Memory B cell (primary cell): ENCODE measurements at places on chromosomes 11 and 22.
A peak's percentile ranks its signal among the peaks of the same experiment; 100 is the strongest.

GRCh38 chr22:46638601-46639431 lies 18.6 kb downstream of the GRAMD4 start:
- no peak for DNase-seq

GRCh38 chr11:17697175-17697949 lies 22.0 kb upstream of the MYOD1 start:
- no peak for DNase-seq

DNA sequence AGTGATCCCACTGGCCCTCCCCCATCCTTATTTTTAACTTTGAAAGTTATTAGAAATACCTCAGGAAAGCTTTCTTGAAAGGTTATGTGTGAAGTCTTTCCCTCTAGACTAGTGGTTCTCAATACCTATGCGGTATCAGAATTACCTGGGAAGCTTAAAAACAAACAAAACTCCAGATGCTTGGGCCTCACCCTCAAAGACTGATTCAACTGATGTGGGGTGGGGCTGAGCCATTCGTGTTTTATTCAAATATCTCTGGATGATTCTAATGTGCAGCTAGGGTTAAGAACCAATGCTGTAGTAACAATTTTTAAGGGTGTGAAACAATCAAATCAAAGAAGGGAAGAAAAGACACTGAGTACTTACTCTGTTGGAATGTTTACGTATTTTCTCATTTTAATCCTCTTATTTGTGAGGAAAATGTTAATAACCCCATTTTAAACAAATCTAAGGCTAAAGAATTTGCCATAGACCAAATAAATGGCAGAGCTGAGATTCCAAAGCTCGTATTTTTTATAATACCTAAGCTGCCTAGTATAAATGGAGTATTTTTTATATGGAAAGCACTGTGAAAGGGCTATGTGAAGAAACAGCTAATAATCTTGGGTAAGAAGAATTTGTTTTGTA lies 47.6 kb downstream of the PLEKHB1 start:
- no peak for DNase-seq

DNA sequence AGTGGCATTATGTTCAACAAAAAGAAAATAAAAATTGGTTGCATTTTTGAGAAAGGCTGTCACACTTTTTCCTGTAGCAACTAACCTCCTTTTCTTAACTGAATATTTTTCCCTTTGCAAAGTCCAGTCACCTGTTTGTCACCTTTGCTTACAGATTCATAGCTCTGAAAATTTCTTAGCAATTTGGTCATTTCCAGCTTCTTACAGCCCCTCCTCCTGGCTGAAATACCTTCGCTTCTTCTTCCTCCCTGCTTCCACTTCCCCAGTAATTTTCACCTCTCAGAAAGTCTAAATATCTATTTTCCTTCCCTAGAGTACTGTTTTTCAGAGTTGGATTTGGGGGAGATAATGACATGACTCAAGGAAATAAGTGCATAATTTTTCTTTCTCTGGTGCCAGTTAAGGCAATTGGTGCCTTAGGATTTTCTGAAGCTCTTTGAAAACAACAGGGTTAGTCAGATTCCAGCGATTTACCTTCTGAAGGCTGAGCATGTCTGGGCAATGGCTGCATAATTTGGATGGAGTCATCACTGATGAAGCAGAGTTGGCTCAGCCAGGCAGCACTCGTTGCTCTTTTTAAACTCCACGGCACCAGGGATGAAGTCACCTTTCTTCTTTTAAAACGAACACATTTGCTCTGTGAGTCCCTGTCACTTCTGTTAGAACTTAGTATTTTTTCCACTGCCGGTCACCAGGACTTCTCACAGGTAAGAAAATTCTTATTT lies 62.1 kb upstream of the AMOTL1 start:
- DNase-seq = no peak

GRCh38 chr11:78171951-78172350 lies 16.5 kb downstream of the KCTD21 start:
- DNase-seq = no peak

- DNase-seq = no peak
These were observed 18.3 kb downstream of the PIK3IP1 start for GRCh38 chr22:31274017-31274416.

DNA sequence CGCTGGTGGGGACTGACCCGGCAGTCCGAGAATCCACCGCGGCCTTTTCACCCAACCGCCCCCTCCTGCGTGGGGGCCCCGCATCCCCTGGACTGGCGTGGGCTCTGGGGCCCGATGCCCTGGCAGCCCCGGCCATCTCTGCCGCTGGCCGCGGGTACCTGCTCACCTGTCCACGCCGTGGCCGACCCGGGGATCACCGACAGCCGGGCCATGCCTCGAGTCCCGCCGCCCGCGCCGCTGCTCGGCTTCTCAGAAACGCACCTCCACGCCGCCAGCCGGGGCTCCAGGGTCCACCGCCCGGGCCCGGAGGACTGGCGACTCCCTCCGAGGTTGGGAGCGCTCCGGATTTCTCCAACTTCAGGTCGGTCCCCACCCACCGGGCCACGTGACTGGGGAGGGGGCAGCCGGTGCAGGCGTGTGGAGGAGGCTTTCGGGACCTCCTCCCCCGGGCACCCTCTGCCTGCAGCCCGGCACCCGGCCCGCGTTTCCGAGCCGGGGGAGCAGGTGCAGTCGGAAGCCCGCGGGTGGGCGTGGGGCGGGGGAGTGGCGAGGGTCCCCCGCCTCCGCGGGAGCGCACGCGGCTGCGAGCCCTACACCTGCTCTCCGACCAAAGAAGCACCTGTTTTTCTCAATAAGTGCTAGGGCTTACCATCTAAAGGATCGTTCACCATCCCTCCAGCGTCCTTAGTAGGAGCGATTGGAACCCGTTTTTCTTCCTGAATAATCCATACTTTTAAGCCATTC lies 554 bp upstream of the NRIP3 start:
- no peak for DNase-seq

GRCh38 chr22:25656724-25657123 lies 85.3 kb upstream of the MYO18B start:
- DNase-seq = peak; percentile 38

GRCh38 chr22:28443526-28443876 lies 236.1 kb downstream of the TTC28 start:
- no peak for DNase-seq

DNA sequence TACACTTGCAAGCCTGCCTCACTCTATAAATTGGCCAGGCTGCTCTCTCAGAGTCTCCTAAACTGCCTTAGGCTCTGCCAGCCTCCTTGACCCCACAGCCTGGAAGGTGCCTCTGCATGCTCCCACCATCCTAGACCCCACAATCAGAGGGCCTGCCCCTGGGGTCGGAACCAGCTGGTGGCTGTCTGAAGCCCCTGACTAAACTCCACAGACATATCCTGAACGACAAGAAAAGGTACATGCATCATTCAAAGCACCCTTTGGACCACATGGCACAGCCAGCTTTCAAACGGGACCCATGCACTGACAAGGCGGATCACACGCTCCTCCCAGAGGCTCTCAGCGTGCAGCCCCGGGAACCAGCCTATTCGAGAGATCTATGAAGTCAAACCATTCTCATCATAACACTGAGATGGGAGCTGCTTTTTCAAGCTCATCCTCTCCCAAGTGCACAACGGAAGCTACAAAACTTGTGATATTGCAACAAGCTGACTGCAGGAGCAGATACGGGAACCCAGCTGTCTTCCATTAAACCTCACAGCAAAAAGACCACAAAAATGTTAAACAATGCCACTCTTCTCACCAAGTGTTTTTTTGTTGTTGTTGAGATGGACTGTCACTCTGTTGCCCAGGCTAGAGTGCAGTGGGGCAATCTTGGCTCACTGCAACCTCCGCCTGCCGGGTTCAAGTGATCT lies 8.1 kb downstream of the SHANK2 start:
- no peak for DNase-seq

DNA sequence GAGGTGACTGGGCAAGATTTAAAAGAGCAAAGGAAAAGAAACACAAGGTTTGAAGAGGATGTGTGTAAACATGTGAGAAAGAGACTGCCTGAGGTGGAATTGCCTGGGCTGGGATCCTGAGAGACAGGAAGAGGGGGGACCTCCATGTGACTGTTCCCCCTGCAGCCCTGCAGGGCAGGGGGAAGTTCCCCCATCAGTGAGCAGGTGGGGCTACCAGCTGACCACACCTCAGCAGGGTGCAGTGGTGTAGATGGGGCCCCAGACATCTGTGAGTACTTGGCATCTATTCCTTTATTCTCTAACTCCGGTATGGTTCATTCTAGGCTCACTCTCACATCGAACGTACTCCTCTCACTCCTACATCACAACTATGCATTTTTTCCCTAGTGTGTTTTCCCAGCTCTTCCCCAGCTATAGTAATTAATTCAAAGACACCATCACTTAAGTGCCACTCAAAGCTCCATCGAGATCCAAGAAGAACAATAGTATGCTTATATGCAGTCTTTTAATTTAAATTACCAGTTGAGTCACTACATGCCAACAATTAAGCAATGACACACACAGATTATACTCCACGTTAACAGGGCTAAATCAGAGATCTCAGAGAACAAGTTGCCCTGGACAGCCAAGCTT lies 42.7 kb downstream of the LGR4 start:
- no peak for DNase-seq

DNA sequence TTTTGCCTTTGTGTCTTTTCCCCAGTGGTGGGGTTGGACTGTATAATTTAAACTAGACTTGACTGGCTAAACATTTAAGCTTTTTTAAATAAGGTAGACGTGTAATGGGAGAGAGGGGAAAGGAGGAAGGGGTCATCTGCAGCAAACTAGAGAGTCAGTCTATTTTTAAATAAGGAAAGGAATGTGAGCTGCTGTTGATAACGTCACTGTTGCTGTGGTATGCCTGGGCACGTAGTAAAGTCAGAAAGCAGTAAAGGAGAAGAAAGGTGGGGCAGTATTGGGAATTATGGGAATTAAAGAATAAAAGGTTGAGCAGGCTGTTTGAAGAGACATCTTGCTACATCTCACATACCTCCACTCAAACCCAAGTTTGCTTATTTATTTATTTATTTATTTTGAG lies 80.4 kb upstream of the FSHB start:
- no peak for DNase-seq

GRCh38 chr11:5603326-5603725 lies 6.9 kb downstream of the TRIM6 start:
- no peak for DNase-seq

DNA sequence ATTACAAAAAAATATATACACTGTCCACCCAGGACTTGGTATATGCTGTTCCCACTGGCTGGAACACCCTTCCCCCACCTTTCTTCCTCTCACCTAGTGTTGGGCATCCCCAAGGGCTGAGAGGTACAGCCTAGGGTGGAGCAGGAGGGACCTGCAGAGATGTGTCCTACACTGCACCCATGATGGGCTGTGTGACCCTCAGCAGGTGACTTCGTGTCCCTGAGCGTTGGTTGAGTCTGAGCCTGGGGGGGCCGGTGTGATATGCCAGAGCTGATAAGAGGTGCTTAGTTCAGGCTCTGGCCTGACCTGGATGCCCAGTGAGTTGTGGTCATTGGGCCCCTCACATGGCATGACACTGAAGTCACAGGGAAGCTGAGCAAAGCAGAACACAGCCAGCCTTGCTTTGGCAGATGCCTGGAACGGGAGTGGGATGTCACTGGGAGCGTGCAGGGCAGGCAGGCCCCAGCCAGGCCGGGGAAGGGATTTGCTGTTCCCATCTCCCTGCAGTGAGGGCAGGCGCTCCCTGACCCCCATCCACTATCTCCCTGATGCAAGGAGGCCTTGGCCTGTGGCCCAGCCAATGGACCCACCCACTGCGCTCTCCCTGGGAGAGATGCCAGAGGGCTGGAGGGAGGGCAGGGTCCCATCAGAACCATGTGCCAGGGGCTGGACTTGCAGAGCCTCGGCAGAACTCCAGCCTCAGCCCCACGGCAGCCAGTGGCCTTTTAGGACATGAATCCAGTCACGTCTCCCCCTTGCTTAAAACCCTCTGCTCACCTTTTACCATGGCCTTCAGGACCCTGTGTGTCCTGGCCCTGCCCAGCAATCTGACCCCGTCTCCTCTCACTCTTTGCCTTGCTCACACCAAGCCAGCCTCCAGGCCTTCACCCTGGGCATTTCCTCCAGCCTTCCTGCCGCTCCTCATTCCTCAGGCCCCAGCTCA lies 138.9 kb downstream of the MN1 start:
- DNase-seq = no peak

- no peak for DNase-seq
These were observed 5.2 kb downstream of the SCYL1 start for GRCh38 chr11:65530157-65530496.

DNA sequence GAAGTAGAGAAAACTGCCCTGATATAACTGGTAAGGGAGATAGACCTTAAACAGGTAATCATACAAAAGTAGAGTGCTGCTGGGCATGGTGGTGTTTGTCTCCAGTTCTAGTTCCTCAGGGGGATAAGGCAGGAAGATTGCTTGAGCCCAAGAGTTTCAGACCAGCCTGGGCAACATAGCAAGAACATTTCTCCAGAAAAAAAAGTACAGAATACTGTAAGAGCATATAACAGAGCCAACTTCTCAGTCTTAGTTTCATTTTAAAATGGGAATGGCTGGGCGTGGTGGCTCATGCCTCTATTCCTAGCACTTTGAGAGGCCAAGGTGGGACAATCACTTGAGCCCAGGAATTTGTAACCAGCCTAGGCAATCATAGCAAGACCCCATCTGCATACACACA lies 4.5 kb upstream of the RHOG start:
- no peak for DNase-seq

- no peak for DNase-seq
These were observed 4.7 kb upstream of the RAD9A start for GRCh38 chr11:67387069-67387468.

- no peak for DNase-seq
These were observed 52.1 kb downstream of the STIM1 start for GRCh38 chr11:3907590-3907989.

DNA sequence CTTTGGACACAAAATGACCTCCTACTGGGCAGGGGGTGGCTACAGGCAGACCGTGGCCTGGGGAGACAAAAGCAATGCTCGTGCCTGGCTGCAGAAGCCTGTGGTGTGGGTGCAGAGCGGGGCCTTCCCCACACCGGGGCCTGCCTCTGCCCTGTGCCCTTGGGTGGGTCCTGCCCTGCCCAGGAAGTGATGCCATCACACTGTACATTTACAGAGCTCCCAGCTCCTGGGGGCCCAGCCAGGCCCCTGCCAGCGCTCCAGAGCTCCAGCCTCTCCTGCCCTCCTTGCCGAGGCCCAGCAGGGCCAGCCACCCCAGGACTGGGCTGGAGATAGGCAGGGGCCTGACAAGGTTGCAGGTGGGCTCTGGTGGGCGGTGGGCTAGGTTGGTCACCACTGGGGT lies 40.1 kb downstream of the MUC5B start:
- DNase-seq = no peak

GRCh38 chr11:70483077-70483861 lies 84.9 kb downstream of the CTTN start:
- no peak for DNase-seq

GRCh38 chr11:107473792-107474191 lies 16.2 kb upstream of the CWF19L2 start:
- DNase-seq = no peak

DNA sequence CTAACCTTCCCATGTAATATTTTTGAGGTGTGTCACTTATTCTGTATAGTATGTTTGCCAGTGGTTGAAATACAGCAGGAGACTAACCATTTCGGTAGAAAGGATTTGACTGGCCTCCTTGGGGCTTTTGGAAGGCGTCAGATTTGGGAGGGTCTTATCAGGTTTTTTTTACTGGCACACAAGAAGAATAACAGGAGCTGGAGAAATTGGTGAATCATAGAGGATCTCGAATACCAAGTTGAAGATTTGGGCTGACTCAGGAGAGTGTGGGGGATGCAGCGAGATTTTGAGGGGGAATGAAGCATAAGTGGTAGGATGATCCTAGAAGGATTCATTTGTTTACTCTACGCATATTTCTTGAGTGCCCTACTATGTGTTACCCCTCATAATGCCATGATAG lies 200.5 kb downstream of the DDX10 start:
- no peak for DNase-seq

- no peak for DNase-seq
These were observed 22.5 kb downstream of the RCN1 start for GRCh38 chr11:32113200-32113919.
